ENCODE measurements at places on chromosomes 1 and 21.
A peak's percentile ranks its signal among the peaks of the same experiment; 100 is the strongest.

DNA sequence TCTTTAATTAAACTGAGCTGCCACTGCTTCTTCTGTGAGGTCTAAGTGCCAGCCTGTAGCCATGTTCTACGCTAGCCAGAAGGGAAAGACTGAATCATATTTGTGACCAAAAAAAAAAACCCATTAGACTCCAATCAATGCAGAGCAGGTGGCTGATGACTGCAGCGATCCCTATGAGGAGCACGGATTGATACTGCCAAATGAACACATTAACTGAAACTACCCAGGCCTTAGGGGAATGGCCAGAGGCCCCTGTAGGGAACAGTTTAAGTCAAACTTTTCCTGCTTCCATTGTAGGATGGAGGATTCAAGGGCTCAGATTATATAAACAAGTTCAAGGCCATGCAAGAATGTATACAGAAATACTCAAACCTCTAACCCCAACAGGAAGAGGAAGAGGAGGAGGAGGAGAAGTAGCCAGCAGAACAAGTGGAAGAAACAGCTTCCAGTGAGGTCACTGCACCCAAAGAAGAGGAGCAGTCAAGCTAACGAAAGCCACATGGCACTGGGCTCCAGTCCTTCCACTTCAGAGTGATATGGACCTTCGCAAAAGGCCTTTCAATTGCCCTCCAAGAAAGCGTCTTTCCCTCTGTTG, 328.3 kb downstream of the SMYD3 start:
- DNase-seq = no peak

DNA sequence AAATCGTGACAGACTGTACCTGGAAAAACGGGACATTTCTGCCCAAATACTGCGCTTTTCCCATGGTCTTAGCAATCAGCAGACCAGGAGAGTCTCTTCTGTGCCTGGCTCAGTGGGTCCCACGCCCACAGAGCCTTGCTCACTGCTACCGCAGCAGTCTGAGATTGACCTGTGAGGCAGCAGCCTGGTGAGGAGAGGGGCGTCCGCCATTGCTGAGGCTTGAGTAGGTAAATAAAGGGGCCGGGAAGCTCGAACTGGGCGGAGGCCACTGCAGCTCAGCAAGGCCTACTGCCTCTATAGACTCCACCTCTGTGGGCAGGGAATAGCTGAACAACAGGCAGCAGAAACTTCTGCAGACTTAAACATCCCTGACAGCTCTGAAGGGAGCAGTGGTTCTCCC, 203.1 kb downstream of the DENND1B start:
- DNase-seq = no peak

- no peak for DNase-seq
These were observed 89.2 kb downstream of the ACTL8 start for GRCh38 chr1:17844185-17844826.

DNA sequence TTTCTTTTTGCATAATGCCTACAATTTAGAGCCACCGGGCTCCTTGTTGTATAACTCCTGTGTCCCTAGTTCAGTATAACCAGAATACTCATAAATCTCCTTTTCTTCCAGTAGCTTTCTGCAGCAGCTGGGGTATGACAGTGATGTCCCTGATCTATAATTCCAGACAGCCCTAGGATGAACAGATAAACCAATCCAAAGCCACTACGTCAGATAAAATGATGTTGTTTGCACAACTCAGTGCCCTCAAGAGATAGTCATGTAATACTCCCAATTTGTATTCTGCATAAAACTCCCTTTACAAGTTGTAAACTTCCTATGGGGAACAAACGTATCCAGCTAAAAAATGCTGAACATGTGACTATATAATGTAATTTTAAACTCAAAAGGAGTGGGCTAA, 44.7 kb downstream of the ZNF326 start:
- DNase-seq = no peak

DNA sequence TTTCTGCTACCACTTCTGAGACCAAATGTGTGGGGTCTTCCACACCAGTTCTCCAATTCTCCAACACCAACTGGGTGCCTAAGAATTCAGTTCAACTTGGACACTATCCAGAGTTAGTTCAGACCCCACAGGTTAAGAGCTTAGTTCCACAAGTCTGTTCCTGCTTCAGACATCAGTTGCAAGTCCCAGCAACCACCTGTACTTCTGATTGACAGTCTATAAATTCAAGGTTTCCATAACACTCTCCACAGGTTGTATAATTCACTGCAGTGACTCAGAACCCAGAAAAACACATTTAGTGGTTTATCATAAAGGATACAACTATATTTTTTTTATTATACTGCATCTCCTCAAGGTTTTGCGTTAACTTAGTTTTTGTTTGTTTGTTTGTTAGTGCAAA, 18.7 kb downstream of the AK5 start:
- DNase-seq = no peak

DNA sequence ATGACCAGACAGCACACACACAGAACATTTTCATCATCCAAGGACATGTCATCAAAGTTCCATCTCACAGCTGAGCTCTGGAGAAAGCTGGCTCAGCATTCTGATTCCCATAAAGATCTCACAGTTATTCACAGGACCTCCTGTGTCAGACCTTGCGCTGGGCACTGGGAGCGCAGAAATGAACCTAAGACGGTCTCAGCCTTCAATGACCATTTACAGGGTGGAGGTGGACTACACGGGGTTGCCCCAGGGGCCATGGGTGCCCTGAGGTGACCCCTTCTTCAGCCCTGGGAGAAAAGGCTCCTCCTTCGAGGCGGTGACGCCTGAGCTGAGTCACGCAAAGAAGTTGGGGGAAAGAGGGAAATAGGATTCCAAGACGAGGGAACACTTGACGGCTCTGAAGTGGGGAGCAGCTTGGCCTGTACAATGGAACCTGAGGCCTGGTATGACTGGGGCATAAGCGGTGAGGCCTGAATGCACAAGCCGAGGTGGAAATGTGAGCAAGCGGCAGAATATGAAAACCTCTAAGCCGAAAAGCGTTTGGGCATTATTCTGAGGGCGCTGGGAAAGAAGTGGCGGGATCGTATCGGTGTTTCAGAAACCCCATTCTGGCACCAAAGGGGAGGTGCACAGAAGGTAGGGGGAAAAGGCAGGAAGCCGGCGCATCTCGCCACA, 797 bp downstream of the CC2D1B start:
- no peak for DNase-seq

- no peak for DNase-seq
These were observed 23.2 kb upstream of the QSOX1 start for GRCh38 chr1:180131510-180131909.

GRCh38 chr1:109929170-109929569, 18.5 kb downstream of the CSF1 start:
- no peak for DNase-seq

- DNase-seq = no peak
These were observed 6.4 kb upstream of the GPR157 start for GRCh38 chr1:9135073-9135836.

- DNase-seq = no peak
These were observed 41.9 kb upstream of the BCAS2 start for GRCh38 chr1:114623364-114623763.

GRCh38 chr1:168608796-168609715, 32.7 kb downstream of the XCL1 start:
- DNase-seq = no peak

DNA sequence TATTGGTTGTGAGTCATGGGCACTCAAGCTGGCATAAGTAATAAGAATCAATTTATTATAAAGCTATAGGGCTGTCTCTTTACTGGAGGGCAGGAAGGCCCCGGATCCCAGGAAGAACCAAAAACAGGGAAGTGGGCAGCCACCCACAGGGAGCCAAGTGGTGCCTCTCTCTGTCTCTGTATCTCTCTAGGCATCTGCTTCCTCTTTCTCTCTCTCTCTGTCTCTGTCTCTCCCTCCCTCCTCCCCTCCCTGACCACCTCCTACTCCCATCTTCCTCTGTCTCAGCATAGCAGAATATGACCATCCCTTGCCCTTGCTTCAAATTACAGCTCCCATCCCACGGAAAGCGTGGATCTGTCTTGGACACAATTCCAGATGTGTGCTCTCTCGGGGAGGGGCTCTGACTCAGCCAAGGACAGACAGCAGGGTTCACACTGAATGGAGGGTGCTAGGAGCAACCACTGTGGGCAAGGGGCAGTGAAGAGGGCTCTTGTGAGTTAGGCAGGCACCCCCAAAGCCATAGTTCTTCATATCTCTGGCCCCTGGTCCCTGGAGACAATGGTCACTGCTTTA, 80.4 kb upstream of the LPGAT1 start:
- no peak for DNase-seq

- peak; percentile 67 for DNase-seq
These were observed at the start of gene LRRC8B for GRCh38 chr1:89524369-89525168. Gene LRRC8B (plus strand): TSS chr1:89524829. CDS start chr1:89582651, 57,822 bp downstream.

DNA sequence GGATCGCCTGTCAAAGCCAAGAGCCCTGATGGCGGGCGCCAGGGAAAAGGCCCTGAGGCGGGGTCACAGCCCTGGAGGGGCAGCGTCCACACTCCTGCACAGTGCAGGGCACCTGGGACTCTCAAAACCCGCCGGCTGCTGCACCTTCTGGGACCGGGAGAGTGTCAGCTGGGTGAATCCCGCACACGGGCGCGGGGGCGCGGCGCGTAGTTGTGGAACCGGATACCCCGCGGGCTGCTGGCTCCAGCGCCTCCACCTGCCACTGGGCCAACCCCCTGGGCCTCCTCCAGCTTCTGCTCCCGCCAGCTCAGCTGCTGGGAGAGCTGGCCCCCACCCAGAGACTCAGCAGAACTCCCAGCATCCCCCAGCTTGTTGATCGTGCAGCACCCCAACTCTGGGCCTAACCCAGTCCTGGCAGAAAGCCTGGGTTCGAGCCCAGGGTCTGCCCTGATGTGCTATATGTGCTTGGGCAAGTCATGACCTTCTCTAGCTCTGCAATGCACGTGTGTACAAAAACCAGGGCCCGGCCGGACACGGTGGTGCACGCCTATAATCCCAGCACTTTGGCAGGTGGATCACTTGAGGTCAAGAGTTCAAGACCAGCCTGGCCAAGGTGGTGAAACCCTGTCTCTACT, 33.8 kb downstream of the NECAP2 start:
- no peak for DNase-seq

- no peak for DNase-seq
These were observed 46.5 kb upstream of the NFIA start for GRCh38 chr1:61035880-61036279.

- DNase-seq = peak; percentile 38
These were observed 3.6 kb downstream of the REN start for GRCh38 chr1:204162494-204163074.

DNA sequence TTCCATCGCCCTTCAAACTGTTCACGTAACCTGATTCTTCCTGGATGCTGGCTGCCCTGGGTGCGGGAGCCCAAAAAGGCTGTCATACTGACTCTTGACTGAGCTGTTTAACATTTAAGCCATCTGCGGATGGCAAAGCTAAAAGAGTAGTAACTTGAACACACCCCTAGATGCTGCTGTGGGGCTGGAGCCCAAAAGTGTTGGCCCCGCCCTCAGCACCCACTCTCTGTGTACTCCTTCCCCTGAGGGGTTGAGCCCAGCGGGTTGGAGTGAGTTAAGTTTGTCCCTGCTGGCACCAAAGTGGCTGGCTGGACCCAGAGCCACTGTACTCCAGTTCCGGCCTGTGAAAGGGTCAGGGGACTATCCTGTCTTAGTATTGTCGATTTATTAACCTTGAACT, 640.6 kb downstream of the PTPRU start:
- DNase-seq = no peak

DNA sequence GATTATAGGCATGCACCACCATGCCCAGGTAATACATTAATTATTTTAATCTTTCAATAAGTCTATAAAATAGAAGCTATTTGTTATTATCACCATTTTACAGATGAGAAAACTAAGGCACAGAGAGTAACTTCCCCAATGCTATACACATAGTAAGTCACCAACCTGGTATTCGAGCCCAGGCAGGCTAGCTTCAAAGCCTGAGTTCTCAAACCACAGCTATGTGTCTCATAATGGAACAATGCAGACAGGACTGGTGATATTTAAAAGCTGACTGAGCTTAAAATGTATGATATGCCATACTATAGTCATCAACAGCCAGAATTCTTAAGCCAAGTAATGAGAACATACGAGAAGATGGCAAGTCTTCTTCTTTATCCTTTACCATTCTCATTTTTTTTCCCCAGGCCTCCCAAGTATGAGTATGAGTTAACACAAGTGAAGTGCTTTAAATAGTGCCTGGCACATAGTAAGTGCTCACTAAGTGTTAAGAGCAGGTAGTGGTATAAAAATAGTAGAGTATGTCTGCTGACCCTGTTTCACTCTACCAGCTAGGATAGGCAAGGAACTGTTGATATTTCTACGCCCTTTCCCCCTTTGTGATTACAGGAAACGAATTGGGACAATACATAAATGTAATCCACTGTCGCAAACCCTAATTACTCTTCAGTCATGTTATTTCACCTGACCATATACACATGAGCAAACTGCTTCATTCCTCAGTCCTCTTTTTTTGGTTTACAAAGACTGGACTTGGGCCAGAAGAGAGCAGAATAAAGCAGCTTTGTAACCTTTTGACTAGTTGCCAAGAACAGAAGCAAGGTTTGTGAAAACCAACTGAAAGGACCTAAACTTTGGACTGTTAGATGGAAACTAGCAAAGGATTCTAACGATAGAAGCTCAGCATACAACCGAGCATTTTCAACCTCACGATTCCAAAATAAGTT, 9.5 kb downstream of the EYA3 start:
- DNase-seq = no peak

DNA sequence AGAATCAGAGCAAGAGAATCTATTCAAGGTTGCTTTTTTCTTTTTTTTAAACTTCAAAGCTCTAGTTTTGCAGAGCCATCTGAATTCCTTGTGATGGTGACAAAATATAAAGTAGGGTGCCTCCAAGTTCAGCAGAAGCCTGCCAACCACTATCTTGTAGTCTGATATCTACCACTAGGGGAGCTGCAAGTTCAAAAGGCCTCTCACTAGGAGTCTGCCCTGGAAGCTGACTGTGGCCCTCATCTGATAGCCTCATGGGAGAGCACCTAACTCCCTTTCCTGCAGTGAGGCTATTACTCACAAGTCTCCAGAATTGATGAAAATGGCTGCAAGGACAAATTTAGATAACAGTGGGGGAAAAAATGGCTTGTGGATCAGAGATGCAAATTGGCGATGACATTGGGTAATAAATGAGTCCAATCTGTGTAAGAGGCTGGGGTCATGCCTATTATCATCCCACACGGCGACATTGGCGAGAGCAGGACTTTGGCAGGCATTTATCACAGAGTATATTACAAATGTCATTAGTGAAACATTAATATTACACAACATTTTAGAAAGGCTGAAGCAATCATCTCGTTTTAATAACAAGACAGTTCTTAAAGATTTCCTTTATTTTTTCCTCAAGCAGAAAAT, 10.7 kb upstream of the ZP4 start:
- no peak for DNase-seq

- no peak for DNase-seq
These were observed 95.0 kb upstream of the NR5A2 start for GRCh38 chr1:199932462-199932861.

Data from activated CD8-positive, alpha-beta memory T cell treated with anti-CD3 and anti-CD28 coated beads for 1 hour (primary cell).